ENCODE measurements at places on chromosomes 16 and 17. TPM values are rescaled to one million over a fixed set of nuclear protein-coding genes. Genes with fewer than 3 reads are reported as not detected.

Gene CCL13
- total RNA-seq: not detected

Gene TP53TG3
- total RNA-seq: not detected

Gene KRT39
- total RNA-seq: not detected

Gene TBC1D26
- not detected for total RNA-seq

Gene CNGB1
- total RNA-seq: not detected

Gene KRT12
- total RNA-seq: not detected

Gene GUCY2D
- not detected for total RNA-seq

Gene SERPINF2
- total RNA-seq: not detected

Gene CES5A
- total RNA-seq: not detected

Gene CACNA1H
- under 0.01 TPM for total RNA-seq

Gene CA5A
- total RNA-seq: not detected
